HuH-7 (cell line): ENCODE measurements at places on chromosomes 1 and 21.

DNA sequence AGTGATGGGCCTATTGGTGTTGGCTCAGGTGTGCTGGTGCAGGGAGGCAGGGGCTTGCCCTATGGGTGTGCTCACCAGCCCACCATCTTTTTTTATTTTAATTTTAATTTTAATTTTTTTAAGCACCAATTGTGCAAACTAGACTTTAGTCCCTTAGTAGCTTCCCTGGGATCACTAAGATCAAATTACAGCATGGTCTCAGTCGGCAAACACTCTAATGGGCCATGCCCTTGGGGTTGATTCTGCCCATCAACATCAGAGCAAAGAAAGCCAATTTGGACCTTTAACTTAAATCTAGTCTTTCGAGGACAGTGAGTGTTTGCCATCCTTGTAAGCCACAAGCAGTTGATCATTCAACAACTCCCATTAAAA lies 64.7 kb upstream of the KCNE2 start:
- DNase-seq = no peak

GRCh38 chr1:204267191-204267601 lies 53.4 kb upstream of the GOLT1A start:
- DNase-seq = no peak

DNA sequence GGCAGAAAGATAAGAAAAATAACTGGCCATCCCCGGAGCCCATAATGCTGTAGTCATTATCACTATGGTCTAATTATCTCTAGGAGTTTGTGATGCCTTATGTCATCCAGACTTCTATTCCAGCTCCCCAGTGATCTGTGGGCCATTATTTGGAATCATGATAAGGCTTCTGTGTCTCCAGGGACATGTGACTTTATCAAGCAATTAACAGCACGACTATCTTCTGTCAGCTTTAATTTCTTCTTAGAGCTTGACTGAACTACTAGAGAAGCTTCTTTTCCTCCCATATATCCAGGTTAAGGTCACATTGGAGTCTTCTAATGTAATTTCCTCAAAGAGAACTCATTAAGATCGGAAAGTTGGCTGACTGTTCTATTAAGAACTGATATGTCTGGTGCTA lies 100.4 kb downstream of the LHX8 start:
- no peak for DNase-seq

DNA sequence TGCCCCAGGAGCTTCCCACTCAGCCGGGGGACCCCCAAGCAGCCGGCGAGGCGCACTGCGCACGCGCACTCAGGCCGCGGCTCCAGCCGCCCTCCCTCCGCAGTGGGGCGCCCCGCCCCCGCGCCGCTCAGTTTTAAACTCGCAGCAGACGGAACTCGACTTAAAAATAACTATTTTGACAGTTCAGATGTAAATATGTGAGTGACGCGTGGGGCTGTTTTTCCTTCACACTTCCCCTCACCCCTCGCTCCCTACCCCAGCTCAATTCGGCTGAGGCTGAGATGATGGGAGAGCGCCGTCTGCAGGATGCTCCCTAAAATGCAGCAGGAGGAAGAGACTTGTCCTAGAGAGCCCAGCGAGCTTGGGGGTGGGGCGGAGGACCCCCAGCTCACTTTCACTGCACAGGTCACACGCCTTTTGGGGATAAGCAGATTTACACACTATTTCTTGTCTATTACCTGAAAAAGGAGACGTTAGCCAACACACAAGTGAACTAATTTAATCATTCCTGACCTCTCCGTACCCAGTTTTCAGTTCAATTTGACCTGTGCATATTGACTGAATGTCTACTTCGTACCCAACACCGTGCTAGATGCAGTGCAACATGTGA lies 8.9 kb upstream of the LEMD1 start:
- peak; percentile 73 for DNase-seq

GRCh38 chr1:155003766-155004351 lies 1.3 kb downstream of the ZBTB7B start:
- peak; percentile 79 for DNase-seq

DNA sequence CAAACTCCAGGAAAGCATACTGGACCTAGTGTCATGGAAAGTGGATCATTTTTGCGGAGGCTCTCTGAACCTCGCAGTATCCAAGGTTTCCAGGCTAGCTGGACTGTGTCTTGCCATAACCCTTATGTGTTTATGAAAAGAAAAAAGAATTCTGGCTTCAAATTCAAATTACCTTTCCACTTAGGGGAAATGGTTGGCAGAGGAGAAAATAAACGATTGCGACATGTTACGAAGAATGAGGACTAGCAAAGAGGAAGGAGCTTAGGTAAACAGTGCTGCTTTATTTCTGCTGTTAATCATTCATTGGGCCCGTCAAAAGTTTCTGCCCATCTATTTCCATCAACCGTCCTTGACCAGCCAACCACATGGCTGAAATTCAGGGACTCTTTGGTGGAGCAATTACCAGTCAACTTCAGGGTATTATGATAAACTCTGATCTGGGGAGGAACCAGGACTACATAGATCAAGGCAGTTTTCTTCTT lies at the start of gene C4BPA:
Gene C4BPA (plus strand): TSS at position 342 of the 482 bp plus-strand sequence. CDS start 8,793 bp downstream, outside the sequence.
- DNase-seq = peak; percentile 37

DNA sequence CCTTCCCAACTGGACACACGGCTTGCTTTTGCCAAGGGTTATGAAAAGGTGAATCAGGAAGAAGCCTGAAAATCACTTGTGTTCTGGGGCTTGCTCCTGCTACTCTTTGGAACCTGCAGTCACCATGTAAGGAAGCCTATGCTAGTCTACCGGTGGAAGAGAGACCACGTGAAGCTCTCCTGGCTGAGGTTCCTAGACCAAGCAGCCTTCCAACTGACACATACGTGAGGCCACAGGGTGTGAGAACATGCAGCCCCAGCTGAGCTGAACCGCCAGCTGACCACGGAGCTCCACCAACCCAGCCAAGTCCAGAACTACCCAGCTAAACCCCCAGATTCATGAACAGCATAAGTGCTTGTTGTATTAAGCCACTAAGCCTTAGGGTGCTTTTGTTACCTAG lies 72.8 kb upstream of the KRTAP19-8 start:
- no peak for DNase-seq

DNA sequence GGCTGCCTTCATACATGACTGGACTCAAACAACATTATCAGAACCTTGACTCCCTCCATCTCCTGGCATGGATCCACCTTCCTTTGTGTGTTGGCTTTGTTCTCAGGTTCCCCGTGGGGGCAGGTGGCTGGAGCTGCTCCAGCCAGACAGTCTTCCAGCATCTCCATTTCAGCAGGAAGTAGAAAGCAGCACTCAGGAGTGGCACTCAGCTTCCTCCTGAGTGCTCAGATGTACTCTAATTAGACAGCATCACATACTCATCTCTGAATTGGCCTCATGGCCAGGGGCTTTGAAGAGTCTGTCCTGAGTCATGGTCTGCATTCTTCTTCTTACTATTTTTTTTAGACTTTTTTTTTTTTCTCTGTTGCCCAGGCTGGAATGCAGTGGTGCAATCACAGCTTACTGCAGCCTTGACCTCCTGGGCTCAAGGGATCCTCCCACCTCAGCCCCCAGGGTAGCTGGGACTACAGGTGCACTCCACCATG lies 27.9 kb downstream of the OVAAL start:
- no peak for DNase-seq

DNA sequence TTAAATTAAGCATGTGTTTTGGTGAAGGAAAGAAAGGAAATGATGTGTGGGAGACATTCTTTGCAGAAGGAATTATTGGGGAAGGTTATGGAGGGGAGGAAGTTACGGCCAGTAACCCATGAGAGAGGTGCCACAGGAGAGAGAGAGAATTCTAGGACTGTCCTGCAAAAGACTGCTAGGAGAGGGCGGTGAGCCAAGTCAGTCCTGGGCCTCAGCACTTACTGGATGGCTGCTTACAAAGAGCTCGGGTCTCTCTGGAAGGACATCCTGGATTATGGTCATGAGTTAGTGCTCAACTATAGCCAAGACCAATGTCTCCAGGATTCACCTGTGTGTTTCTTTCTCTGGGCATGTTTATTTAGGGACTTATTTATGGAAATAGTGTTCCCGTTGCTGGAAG lies 74.4 kb upstream of the HSD17B7 start:
- no peak for DNase-seq

DNA sequence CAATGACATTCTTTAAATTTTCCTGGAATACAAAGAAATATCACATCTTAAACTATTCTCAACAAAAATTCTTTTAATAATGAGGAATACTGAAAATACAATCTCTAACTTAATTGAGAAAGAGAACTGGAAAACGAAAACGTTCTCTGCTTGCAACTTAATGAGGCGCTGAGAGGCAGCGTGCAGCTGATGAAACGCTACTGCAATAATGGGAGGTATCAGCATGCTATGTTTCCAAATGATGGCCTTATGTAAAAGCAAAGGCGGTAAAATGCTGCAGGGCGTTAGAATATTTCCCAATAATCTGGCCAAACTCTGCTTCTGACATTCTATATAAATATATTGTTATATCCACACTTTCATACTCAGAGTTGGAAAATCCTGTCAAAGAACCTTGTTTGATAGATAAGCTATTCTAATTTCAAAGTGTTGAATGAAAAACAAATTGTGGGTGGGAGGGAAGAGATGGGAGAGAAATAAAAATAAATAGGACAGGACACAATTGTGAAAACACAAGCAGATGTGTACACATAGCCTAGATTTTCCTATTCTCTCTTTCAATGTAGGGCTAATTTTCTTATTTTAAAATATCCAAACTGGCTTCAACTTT lies 70.9 kb downstream of the APP start:
- no peak for DNase-seq

GRCh38 chr1:21149430-21149854 lies 27.3 kb downstream of the EIF4G3 start:
- no peak for DNase-seq

GRCh38 chr1:92934395-92935378 lies 26.6 kb downstream of the DIPK1A start:
- no peak for DNase-seq

DNA sequence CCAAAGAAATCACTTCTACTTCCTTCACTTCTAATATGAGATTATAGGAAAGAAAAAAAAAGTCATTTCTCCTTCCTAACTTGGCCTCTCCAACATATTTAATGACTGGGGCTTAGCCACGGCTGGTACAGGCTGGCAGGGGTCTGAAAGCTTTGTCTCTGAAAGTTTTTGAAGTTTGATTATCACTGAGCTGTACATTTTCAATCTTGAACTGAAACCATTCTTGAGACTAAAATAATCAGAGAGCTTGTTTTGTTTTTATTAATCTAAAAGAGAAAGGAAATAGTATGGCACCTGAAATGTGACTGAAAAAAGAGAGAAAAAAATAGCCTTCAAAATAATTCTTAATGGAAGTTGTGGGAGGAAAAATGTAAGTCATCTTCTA lies 3.8 kb upstream of the KRTAP19-8 start:
- no peak for DNase-seq

DNA sequence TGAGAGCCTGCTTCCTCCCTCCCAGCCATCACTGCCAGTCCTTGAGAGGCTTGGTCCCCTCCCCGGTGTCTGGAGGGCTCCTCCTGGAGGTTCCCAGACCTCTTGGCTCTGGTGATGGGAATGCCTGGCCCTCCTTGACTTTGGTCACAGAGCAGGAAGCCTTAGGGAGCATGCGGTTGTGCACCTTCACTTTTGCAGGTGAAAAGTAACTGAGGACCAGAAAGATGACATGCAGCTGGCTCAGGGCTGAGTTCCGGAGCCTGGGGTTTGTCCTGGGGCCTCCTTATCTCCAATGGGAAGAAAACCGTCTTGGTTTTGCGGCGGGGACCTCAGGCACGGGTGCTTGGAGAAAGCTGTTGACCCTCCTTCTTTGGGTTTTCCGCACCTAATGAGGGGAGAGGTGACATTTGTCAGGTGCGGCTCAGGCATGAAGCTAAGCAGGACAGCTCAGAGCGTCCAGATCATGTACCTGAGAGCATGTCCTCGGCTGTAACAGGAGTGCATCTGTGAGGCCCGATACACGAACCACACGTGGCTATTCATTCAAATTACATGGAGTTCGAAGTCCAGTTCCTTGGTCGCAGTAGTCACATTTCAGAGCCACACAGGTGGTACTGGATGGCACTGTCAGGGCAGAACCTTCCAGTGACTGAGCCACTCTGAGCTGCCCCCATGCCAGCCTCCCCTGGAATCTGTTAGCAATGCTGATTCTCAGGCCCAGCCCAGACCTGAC lies 608 bp upstream of the MX2 start:
- no peak for DNase-seq

- DNase-seq = no peak
These were observed 367.4 kb downstream of the RPS6KC1 start for GRCh38 chr1:213418268-213419071.

- DNase-seq = no peak
These were observed 393.2 kb downstream of the RWDD3 start for GRCh38 chr1:95627244-95627643.

- peak; percentile 11 for DNase-seq
These were observed 25.0 kb downstream of the KRTAP24-1 start for GRCh38 chr21:30257773-30258172.

GRCh38 chr1:112536561-112536960 lies 27.8 kb downstream of the WNT2B start:
- no peak for DNase-seq

GRCh38 chr1:239735111-239735510 lies 348.7 kb downstream of the CHRM3 start:
- no peak for DNase-seq

GRCh38 chr1:54609301-54609921 lies 13.9 kb downstream of the FAM151A start:
- no peak for DNase-seq

- no peak for DNase-seq
These were observed 253.2 kb downstream of the FMN2 start for GRCh38 chr1:240344918-240345317.

GRCh38 chr1:154556422-154556821 lies 2.0 kb downstream of the UBE2Q1 start:
- no peak for DNase-seq

DNA sequence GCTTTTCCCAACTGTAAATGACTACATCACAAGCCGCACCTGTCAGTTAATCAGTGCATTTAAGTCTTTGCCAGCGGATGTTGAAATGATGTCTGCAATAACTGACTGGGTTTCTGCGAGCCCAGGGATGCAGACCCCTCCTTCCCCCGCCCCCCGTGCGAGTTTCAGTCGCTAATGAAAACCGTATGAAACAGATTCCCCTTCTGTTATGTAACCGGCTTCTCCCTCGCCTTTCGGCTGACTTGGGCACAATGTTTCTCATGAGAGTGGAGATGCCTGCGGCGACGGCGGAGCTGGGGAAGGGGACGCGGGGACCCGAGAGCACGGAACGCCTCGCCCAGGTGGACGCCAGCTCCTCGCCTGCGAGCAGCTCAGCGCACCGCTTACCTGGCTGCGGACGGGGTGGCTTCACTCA lies 753 bp downstream of the KCNJ6 start:
- DNase-seq = no peak

DNA sequence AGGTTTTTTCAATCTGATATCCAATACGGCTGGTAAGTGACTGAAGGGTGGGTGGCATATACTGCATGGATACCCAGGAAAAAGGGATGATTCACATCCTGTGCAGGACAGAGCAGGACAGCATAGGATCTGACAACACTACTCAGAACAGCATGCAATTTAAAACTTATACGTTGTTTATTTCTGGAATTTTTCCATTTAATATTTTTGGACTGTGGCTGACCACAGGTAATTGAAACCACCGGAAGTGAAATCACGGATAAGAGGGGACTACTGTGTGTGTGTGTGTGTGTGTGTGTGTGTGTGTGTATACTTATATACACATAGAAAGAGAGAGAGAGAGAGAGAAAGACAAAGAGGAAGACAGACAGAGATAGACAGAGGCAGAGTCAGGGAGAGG lies 23.0 kb downstream of the ERICH3 start:
- no peak for DNase-seq

GRCh38 chr1:173039626-173040025 lies 11.1 kb downstream of the TNFSF18 start:
- DNase-seq = no peak
